Activated CD8-positive, alpha-beta memory T cell treated with anti-CD3 and anti-CD28 coated beads for 1 hour (primary cell): ENCODE measurements at places on chromosomes 3 and 15.

DNA sequence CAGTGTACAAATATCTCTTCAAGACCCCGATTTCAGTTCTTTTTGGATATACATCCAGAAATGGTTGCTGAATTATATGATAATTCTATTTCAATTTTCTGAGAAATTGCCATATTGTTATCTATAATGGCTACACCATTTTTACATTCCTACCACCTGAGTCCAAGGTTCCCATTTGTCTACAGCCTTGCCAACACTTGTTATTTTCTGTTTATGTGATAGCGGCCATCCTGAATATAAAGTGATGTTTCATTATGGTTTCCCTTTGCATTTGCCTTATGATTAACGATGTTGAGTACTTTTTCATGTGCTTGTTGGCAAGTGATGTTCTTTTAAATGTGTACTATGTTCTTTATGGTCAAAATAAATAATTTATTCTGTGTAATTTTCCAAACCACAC, 8.5 kb downstream of the NR1I2 start:
- no peak for DNase-seq

DNA sequence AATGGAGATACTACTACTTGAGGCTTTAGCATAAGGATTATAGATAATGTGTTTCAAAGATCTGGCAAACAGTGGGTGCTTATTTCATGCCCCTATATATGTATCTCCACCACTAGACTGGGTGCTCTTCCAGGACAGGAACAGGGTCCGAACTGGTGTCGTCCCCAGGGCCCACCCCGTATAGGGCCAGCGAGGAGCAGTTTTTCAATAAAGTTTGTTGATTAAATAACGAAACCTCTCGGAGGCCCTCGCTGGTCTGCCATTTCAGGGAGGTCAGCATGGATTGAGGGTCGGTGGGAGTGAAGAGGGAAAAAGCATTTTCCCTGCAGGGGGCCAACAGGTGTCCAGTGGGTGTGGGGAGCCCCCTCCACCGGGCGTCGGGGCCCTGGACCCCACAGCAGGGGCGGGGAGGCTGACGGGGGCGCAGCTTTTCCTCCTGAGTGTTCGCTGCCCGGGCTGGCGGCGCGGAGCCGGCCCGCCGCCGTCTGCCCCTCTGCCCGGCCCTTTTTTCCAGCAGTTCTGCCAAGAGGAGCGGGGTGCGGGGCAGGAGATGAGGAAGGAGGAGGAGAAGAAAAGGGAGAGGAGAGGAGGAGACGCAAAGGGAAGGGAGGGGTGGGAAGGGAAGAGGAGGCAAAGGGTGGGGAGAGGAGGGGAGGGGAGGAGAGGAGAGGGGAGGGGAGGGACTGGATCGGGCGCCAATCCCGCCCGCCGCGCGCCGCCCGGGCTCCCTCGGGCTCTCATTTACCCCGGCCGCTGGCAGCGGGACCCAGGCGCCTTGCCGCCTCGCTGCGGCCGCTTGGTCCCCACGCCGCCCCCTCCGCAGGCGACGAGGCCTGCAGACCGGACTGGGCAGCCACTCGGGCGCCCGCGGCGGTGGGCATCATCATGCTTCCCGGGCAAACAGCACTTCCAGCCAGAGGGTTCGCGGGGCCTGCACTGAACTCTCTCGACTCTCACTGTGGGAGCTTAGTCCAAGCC, 66.3 kb downstream of the ISG20 start:
- DNase-seq, result no peak

DNA sequence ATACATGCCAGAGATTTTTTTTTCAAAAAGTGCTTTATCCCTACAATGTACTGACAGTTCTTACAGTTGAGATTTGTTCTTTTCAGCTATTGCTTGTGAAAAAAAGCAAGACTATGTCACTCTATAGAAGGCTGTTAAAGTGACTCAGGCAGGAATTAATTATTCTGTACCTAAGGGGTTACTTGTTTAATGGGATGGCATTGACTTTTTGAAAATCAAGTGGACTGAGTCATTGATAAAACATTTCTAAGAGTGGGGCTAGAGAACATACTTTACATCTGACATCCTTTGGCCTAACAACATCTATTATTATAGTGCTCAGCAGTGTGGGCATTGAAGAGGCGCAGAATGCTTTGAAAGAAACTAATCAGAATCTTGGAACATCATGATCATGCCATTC, 34.3 kb downstream of the INTS14 start:
- DNase-seq, result no peak

- DNase-seq, result no peak
Measured at GRCh38 chr15:30670056-30670455, 44.1 kb downstream of the ARHGAP11B start.

DNA sequence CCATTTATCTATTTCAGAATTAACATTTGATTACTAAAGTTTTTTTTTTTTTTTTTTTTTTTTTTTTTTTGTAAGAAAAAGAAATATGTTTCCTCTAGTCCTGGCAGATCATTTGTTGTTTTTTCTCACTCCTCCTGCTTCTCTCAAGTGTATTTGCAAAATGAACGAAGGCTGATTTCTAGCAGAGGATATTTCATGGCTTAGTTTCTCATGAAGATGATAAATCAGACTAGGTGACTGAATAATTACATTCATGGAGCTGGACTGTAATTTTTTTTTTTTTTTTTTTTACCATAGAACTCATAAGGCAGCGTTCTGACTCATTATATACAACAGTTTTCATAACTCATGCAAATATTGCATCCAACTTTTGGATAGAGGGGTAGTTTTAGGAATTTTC, 332.5 kb upstream of the SEMA6D start:
- no peak for DNase-seq

- no peak for DNase-seq
Measured at GRCh38 chr15:72786676-72787345, 3.3 kb upstream of the ADPGK start.

- no peak for DNase-seq
Measured at GRCh38 chr3:32706348-32707025, 21.5 kb downstream of the CNOT10 start.

DNA sequence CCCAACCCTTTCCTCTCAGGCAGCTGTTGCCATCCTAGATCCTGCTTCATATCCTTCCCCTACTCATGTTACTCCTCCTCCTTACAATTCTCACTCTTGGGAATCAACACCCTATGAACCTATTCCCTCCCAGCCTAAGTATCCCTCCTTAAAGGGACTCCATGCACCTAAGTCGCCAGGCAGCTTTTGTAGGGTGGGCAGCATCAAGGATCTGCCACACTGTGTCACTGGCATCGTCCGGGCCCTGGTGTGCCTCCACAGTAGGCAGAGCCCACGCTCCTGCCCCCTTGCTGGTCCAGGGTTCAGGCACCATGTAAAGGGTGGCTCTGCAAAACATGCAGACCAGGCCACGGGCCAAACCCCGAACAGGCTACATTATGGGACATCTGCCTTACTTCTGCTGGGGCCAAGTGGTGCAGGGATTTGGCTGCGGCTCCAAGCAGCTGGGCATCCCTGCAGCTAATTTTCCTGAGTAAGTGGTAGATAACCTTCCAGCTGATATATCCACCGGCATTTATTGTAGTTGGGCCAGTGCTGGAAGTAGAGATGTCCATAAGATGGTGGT, 53.4 kb downstream of the GSK3B start:
- no peak for DNase-seq

DNA sequence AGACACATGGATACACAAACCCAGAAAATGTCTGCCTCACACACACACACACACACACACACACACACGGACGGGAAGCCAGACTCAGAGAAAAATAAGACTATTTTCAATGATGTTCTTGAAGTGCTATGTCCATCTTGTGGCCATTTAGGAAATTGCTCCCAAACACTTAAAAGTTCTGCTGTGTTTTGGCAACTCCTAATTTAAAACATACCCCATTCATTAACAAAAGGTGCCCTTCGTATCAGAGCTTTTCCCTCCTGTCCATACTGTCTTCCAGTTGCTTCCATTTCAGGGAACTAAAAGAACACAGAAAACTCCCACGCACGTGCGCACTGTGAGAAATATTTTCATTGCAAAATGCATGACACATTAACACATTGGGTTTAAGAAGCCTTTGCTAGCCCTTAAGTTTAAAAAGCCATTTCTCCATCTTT, 44.6 kb downstream of the SLC12A1 start:
- no peak for DNase-seq

DNA sequence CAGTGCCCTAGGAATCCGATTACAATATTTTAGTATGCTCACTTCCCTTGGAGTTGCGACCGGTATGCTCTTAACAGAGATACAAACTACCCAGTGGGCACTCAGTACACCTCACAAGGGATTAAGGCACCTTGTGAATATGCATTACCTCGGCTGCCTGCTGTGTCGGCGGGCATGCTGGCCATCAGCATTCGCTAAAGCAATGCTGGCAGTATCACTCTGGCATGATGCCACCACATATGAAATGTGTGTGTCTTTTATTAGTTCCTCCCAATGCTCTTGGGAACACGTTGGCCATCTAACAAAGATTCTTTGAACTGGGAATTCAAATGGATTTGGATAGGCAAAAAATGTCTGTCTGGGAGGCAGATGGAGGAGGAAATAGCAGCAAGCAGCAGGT, 67.4 kb upstream of the FOXB1 start:
- DNase-seq, result no peak

- DNase-seq, result no peak
Measured at GRCh38 chr15:91924183-91924582, 70.7 kb downstream of the SLCO3A1 start.

DNA sequence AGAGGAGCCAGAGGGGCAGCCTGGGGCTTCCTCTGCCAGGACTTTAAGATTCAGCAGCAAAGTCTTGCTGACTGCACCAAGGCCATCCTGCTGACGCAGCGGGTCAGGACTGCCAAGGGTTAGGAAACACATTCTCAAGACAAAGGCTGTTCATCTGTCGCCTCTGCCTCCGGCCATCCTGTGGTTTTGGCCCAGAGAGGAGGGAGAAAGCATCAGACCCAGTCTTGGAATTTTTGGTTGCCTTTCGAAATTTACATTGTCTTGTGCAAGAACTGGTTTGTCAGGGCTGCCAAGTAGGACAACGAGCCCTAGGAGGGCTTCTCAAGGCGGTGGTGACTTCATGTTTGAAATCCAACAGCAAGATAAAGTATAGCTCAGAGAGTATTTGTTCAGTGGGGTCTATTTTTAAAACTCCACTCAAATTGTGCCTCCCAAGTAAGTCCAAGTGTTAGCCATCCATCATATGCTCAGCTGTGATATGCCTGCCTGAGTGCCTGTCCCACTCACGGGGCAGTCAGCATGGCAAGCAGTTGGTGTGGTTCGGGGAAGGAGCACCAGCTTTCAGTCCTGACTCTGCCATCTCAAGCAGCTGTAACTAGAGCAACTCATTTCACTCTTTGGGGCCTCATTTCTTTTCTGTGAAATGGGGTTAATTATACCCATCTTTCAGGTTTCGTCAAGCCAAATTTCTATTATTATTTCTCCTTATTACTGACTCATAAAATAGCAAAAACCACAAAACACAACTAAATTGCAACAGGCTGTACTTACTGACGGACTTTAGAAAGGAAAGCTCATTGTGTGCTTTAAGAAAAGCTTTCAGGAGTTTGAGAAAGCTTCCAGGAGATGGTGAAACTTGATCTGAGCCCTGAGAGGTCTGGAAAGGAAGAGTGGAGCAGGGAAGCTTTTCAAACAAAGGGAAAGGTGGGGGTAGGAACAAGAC, 42.4 kb upstream of the RHO start:
- no peak for DNase-seq

- DNase-seq, result no peak
Measured at GRCh38 chr3:113249111-113249510, 37.8 kb downstream of the BOC start.

DNA sequence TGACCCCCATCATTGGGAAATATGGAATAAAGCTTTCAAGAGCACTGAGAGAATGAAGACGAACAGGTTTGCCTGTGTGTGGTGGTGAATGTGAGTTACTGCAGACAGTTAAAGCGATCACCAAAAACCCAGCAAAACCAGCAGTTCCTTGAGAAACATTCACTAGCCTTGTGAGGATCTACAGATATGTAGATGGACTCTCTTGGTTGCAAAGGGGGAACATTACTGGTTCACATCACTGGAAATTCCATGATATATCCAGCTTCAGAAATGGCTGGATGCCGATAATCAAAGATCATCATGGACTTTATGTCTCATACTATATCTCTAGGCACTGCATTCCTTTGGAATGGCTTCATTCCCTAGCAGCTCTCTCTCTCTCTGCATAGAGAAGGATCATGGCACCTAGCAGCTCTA, 10.2 kb upstream of the HERC1 start:
- DNase-seq, result no peak

GRCh38 chr3:132356568-132356967, 39.4 kb downstream of the ACP3 start:
- DNase-seq, result no peak

DNA sequence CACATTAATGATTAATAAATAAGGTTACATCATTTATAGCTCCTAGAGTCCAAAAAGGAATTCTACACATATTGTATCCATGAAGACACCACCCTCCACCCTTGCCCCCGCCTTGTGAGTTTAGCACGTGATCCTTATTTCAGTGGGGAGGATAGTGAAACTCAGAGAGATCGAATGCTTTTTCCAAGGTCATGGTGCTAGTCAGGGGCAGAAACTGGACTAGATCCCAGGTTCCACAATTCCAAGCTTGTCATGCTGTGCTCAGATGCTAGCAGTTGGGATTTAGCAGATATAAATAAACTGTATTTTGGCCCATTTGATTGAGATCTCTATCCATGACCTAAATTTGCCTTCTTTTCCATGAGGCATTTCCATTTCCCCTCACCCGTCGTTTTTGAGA, 227.4 kb upstream of the THRB start:
- DNase-seq, result no peak

- DNase-seq, result no peak
Measured at GRCh38 chr3:10950476-10951294, 41.9 kb upstream of the SLC6A1 start.
